ENCODE measurements at places on chromosomes 16 and 17. TPM values are rescaled to one million over a fixed set of nuclear protein-coding genes. Genes with fewer than 3 reads are reported as not detected.

TMEM114 gene
- total RNA-seq, result not detected

PRKCB gene
- total RNA-seq, result 0.16 TPM

ATP1B2 gene
- total RNA-seq, result not detected

MPG gene
- total RNA-seq, result 124 TPM

KRTAP4-9 gene
- not detected for total RNA-seq

ZACN gene
- total RNA-seq, result not detected

CHRNE gene
- total RNA-seq, result 4.9 TPM

Measured in fibroblast of the aortic adventitia (primary cell).